ENCODE measurements at places on chromosomes 12 and 14.
A peak's percentile ranks its signal among the peaks of the same experiment; 100 is the strongest.

DNA sequence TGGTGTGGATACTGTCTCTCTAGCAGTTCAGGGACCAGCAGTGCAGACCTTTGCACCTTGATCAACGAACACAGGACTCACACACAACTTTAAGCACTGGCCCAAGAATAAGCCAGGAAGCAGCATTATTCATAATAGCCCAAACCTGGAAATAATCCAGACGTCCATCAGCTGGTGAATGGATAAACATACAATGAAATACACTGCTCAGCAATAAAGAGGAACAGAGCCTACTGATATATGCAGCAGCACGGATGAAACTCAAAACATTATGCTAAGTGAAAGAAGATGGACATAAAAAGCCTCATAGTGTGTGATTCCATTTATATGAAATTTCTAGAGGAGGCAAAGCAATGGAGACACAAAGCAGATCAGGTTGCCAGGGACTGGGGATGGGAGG lies 303.9 kb upstream of the FKBP4 start:
- no peak for DNase-seq

DNA sequence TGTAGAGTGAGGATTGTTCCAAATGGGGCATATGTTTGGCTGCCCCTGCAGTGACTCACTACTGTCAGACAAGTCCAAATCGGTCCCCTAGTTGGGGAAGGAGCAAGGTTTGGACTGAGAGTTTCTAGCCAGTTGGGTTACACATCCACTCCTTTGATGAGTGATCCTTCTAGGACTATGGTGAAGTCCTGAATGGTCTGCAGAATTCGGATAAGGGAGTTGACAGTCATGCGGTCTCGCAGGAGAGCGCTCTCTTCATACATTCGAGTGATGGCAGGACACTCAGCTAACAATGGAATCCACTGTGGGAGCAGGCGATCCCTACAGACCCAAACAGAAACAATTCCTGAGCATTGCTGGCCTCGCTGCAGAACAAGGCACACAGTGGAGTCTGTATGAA lies 61.5 kb upstream of the SINHCAF start:
- no peak for DNase-seq

- DNase-seq: peak; percentile 62
These were observed 275.9 kb downstream of the FBXL14 start for GRCh38 chr12:1318327-1319031.

DNA sequence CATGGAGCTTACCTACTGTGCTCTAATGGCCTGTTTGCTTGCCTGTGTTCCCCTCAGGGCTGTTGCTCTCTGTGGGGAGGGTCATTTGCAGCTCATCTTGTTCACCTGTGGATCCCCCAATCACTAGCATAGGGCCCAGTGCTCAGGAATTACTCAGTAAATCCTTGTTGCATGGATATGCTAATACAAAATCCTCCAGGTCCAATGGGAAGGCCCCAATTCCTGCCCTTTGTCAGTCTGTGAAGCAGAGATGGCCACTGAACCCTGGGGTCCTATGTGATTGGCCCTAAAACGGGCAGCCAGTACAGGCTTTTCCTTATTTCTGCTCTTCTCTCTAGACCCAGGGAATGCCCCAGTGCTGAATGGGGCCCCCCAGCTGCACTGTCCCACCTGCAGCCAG lies 44.1 kb downstream of the FOS start:
- no peak for DNase-seq

- DNase-seq: no peak
These were observed 18.0 kb upstream of the GUCY2C start for GRCh38 chr12:14714437-14714836.

DNA sequence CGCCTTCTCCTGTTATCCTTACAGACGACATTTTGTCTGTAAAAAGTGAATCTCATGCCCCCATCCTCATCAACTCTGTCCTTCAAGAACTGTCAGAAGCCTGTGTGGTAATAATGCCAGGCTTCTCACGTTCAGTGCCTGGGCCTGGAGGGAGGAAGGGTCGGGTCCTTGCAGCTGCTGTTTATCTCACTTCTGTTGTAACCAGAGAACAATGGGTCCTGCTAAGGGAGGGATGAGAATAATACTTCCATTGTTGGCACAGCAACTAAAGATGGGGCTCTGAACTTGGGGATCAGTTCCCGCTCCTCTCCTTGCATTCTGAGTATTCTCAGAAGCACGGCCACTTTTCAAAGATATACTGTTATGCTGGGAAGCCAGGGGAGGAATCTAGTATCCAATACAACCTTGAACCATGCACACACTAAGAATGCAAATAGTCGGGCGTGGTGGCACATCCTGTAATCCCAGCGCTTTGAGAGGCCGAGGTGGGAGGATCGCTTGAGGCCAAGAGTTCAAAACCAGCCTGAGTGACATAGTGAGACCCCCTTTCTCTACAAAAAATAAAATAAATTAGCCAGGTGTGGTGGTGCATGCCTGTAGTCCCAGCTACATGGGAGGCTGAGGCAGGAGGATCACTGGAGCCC lies 38.8 kb upstream of the NINJ2 start:
- DNase-seq: no peak

DNA sequence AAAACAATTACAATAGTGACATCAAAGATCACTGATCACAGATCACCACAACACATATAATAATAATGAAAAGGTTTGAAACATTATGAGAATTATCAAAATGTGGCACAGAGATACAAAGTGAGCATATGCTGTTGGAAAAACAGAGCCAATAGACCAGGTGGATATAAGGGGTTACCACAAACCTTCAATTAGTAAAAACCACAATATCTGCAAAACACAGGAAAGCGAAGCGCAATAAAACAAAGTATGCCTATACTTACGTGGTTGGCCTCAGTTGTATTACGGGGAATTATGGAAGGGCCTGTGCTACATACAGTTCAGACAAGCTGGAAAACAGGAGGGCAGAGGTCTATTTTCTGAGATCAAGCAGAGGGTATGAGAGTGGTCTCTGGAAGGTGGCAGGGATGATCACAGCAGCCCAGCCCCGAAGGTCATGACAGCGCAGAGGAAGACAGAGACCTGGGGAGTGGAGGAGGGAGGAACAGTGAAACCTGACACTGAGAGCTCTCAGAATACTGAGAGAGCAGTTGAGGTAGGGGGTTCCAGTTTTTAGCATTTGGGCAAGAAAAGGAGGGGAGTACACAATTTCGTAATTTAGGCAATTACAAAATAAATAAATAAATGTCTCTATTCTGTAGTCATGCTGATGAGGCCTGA lies 41.3 kb downstream of the IFNG start:
- DNase-seq: no peak

- DNase-seq: no peak
These were observed 54.6 kb downstream of the WASHC4 start for GRCh38 chr12:105162174-105162573.

GRCh38 chr14:55749201-55749812 lies 169.3 kb downstream of the KTN1 start:
- DNase-seq: peak; percentile 79

- no peak for DNase-seq
These were observed 9.7 kb downstream of the DNM1L start for GRCh38 chr12:32688786-32689185.

- no peak for DNase-seq
These were observed 309.1 kb downstream of the GXYLT1 start for GRCh38 chr12:41835556-41835955.

- DNase-seq: no peak
These were observed 67.7 kb downstream of the NT5DC3 start for GRCh38 chr12:103773109-103773910.

DNA sequence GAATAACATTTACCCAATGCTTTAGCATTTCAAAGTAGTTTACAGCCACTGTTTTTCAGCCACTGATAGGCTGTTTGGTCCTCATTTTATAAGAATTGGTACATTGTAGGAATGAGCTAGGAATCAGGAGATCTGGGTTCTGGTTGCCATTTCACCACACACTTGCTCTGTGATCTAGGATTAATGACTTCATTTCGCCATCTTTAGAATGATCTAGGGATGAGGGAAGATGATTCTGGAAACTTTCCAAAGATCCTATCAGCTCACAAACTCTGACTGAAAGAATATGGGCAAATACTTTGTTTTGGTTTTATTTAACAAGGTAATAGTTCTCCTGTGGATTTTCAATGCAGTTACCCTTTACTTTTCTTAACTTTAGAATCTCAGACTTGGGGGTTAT lies 155.0 kb downstream of the GCH1 start:
- no peak for DNase-seq

GRCh38 chr14:92456215-92457015 lies 57.2 kb upstream of the RIN3 start:
- DNase-seq: peak; percentile 73

- DNase-seq: no peak
These were observed 2.0 kb downstream of the SOAT2 start for GRCh38 chr12:53105256-53105655.

- no peak for DNase-seq
These were observed 161.5 kb downstream of the ETV6 start for GRCh38 chr12:11811008-11811407.

DNA sequence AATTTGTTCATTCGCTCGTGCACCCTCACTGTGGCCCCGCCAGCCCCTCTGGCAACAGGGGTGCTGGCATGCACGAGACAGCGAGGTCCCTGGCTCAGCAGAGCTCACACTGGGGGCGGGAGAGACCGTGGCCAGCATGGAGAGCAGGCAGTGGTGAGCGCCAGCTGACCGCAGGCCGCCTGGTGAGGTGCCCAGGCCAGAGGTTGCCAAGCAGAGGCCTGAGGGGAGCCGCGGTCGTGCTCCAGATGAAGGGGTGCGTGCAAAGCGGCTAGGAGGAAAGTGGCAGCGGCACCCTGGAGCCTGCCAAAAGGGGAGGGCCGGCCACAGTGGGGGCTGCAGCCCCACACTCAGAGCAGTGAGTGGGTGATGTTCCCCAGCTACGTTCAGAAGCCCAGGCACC lies 56.1 kb downstream of the CDC42BPB start:
- DNase-seq: no peak

DNA sequence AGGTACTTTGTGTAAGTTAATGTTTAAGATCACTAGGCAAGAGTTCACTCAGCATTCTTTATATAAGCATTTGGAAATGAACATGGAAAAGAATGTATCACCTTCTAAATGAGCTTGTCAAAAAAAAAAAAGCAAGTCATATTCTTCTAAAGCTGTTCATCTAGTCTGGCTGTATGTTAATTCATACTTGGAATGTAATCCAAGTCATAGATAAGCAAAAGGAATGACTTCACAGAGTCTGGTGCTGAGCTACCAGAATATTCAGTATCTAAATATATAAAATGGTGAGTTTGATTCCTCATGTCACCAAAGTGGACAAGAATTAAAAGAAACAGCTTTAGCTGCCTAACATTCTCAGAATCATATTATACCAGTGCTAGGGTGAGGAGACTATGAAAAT lies 4.9 kb downstream of the OR6C4 start:
- DNase-seq: no peak

DNA sequence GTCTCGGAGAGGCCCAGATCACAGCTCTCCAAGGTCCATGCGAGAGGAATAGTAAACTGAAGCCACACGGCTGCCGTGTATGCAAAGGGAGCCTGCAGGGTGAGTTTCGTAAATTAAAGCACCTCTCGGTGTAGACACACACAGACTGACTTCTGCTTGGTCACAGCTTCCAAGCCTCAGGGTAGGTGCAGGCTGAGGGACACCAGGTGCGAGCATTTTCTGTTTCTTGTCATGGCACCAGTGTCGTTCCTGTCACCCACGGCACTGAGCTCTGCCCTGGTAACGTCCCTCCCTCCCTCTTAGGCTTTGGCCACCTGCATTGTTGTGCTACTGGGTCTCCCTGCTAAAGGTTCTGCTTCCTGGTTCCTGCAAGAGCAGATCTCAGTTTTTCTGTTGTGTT lies 76.2 kb upstream of the DYNC1H1 start:
- DNase-seq: no peak

DNA sequence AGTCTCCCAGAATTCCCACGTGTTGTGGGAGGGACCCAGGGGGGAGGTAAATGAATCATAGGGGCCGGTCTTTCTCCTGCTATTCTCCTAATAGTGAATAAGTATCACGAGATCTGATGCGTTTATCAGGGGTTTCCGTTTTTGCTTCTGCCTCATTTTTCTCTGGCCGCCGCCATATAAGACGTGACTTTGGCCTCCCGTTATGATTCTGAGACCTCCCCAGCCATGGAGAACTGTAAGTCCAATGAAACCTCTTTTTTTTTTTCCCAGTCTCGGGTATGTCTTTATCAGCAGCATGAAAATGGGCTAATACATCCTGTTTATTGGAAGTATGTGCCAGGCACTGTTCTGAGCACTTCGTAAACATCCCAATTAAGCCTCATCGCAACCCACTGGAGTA lies 788 bp downstream of the KRT72 start:
- DNase-seq: no peak

- DNase-seq: peak; percentile 38
These were observed 6.6 kb upstream of the KLRD1 start for GRCh38 chr12:10301103-10301502.

DNA sequence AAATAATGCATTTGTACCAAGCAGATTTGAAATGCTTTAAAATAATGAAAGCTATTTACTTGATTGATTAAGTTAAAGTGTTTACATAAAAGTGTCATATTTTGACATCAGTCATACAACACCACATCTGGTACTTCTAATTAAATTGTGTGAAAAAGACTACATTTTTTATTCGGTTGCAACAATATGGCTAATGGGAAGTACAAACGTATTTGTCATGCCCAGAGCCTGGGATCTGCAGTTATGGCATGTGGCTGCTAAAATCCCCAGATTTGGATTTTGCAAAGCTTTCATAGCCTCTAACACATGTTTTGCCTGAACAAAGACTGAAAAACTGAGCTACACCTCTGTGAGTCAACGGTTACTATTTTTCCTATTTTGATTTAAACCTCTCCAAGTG lies 66.6 kb downstream of the LLPH start:
- DNase-seq: no peak

DNA sequence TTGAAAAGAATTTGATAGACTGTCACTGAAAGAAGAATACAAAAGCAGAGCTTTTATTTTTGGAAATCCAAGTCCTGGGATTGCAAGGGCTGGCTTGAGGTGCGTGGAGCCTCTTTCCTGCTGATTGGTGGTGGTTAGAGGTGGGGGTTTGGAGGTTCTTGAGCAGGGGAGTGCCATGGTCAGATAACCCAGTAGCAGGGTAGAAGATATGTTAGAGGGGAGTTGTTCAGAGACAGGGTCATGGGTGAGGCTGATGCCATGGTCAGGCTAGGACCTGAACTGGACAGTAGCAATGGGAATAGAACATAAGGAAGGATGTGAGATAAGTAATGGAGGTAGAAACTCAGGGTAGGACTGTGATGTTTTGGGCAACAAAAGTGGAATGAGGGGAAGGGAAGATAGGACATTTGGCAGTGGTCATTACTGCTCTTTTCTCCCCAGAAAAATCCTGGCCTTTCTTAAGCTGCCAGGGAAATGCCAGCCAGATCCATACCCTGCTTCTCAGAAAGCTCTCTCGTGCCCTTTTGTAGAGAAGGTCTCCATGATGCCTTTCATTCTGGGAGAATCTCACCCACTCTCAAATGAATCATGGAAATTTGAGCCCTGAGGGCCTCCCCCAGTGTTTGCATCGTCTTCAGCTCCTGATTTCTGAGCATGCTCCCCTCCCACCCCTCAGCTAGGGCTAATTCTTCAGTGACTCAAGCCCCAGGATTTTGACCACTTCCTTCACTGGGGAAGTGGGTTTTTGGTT lies 9.5 kb downstream of the EMP1 start:
- peak; percentile 98 for DNase-seq

GRCh38 chr12:49664591-49665239 lies 41.4 kb downstream of the PRPF40B start:
- peak; percentile 14 for DNase-seq

Data from PC-3 (cell line).